ENCODE measurements at places on chromosomes 12 and 14.

DNA sequence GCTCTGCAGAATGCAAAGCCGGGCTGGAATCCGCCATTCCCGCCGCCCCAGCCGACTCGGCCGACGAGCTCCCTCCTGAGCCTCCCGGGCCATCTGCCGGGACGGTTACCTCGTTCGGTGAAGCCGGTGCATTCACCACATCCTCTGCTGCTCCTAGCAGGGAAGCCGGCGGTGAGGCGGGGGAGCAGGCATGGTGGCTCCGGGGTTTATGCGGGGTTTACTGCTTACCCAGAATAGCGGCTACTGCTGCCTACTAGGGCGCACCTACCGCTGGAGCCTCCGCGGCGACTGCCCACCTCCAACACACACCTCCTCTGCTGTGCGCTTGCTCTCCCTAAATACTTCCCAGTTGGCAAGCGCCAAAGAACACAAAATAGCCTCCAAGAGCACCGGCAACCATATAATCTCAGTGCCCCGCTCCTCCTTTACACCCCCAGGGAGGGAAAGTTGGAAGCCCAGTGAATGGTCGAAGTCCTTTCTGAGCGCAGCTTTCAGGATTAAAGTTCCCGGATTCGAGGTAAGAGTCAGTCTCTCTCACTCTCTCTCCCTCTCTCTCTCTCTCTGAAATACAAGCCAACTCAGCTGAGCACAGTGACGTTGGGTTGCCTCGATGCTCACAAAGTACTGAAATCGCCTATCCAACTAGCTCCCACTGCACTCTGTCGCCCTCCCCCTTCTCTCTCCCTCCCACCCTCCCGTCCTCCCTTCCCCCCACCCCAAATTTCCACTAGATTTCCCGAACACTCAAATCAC, at the start of gene TBX5:
Gene TBX5 (minus strand): TSS at position 626 of the 753 bp plus-strand sequence. CDS start 2,246 bp downstream, outside the sequence.
- DNase-seq = no peak

DNA sequence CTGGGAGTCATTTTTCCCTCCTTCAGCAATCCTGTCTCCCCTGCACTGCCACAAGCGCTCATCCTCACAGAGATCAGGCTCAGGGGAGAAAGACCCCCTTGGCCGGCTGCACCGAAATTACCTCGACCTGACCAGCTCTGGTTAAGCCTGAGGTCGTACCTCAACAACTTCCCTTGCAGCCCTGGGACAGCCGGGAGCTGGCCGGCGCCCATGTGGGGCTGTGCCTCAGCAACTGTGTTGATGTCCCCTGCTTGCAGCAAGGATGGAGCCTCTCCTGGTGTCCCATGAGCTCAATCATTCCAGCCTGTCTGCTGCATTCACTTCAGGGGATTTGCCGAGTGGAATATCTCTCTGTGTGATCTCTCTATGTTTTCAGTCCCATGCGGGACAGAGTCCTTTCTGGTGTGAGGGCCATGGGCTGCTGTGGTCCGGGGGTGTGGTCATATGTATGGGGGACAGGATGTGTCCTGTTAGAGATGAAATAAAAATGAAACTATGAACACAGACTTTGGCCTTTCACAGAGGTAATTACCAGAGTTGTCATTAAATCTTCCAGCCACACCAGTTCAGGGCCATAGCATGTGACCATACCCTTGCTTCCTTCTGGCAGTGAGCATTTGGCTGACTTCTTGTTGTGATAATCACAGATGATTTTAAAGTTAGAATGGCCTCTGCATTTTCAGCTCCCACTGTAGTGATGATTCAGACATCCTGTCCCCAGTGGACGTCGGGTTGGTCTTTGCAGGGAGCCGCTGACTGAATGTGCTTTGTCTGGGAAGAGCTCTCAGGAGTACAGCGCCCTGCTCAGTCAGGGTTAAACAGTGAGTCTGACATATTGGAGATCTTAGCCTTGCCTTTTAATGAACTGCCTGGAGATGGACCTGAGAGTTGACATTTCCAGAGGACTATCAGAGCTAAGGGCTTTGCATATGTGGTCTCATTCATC, 405.9 kb downstream of the AACS start:
- DNase-seq = no peak

- no peak for DNase-seq
These were observed at the start of gene ABCC9 for GRCh38 chr12:21940549-21941505. TSS of gene ABCC9 (minus strand) at chr12:21941426. CDS start at chr12:21936674, 4,752 bp downstream.

DNA sequence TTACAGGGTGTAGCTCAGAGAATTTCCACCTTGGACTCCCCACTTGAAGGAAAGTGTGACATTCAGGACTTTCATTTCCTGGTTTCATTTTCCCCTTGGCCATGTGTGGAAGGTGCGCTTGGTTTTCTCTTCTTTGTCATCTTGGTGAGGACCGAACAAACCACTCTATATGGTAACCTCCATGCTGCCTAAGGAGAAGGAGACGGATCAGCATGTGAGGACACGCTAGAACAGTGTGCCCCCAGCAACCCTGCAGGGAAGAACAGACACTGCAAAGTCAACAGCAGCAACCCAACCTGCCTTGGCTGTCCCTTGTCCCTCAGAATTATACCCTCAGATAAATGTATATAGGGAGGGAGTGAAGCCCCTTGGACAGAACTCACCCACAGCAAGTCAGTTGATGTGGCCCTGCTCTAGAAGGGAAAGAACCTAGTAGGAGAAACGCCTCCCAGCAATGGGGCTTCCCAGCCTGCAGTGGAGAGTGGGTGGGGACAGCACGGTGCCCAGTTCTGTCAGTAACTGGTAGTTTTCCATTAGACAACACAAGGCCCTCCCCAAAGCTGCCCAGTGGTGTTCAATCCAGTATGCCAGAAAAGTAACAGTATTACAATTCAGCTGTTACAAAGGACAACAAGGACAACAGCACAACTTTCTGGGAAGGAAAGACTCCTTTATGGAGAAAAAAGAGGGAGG, 18.9 kb upstream of the COCH start:
- no peak for DNase-seq

- DNase-seq = no peak
These were observed 43.3 kb downstream of the EFCAB11 start for GRCh38 chr14:89911010-89911919.

GRCh38 chr12:89424389-89424788, 72.1 kb upstream of the DUSP6 start:
- DNase-seq = no peak

- DNase-seq = no peak
These were observed 2.5 kb downstream of the RASSF3 start for GRCh38 chr12:64612843-64613242.

DNA sequence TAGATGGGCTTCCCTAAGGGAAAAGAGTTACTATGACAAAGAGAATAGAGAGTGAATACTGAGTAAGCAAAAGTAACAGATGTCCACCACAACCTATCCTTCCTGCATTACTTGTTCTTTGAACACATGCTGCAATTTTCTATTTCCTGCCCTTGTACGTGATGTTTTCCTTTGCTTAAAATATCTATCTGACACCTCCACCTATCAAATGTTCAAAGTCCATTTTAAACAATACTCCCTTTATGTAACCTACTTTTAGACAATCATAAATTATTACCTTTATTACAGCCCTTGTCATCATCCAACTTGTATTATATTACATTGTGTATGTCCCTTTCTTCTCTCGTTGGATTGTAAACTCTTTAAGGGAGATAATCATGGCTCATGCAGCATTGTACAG, 147.2 kb upstream of the DYRK2 start:
- no peak for DNase-seq
